ENCODE measurements at places on chromosomes 3 and 15. TPM values are rescaled to one million over a fixed set of nuclear protein-coding genes. Genes with fewer than 3 reads are reported as not detected.

- no peak for DNase-seq
Observed at GRCh38 chr3:142863930-142864920, 24.7 kb downstream of the PCOLCE2 start.

DNA sequence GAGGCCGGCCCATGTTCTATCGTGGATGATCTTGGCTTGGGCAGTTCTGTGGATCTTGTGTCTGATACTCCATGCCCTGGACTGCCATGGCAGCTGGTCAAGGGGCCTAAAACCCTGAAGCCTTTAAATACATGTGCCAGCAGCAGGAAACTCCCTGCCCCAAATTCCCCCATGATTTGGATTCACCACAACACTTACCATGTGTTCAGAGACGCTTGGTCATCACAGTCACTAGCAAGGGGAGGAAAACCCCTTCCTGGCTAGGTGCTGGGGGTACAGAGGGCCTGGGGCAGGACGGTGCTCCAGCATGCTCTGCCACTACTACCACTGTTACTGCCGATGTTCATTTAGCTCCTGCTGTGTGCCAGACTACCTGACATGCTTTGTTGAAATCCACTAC is 94.4 kb downstream of the DNAJB8 start:
- no peak for DNase-seq

DNA sequence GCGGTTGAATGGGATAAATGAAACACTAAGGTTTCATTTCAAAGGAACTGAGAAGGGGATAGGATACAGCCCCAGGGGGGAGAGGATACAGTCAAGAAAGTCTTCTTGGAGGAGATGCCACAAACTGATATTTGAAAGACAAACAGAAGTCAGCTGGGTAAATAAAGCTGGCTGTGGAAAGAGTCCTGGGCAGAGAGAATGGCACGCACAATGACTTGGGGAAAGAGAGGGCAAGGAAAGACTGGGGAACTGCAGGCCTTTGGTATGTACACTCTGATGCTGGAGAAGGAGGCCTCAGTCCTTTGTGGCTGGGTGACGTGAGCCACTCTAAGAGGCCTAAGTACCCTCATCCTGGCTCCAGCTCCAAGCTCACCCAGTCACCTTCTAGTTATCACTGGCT is 45.2 kb upstream of the LMCD1 start:
- no peak for DNase-seq

DNA sequence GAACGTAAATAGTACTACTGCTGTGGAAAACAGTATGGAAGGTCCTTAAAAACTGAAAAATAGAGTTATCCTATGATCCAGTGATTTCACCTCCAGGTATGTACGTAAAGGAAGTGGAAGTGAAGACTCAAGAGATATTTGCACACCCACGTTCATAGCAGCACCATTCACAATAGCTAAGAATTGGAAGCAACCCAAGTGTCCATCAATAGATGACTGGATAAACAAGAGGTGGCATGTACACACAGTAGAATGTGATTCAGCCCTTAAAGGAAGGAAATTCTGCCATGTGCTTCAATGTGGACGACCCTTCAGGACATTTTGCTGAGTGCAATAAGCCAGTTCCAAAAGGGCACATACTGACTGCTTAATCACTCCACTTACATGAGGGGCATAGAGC is 188.3 kb downstream of the APBA2 start:
- DNase-seq = no peak

DNA sequence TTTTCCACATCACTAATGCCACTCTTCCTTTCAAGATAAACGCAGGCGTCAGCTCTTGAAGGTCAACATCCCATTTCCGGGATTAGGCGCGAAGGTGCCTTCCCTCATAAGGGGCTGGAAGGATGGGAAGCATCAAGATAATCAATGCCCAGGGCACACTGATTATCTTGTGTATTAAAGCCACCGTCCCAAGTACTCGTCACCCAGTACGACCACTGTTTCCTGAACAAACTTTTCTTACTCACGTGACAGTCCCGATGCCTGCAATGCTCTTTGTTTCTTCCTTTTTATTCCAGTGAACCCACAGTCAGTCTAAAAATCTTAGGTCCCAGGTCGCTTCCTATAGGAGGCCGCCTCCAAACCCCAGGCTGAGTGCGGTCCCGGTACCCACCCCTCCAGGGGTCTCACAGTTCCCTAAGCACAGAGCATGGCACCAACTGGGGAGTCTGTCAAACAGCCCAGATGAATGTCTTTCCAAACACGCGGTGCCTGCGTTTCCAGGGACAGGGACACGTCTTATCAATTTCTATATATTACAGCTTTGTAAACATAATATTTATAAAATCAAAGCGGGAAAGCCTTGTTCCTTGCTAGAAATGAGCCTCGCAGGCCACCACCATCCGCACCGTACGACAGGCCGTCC is 589 bp downstream of the ANAPC13 start:
- no peak for DNase-seq

GRCh38 chr15:76401285-76401684 is 64.7 kb downstream of the ISL2 start:
- no peak for DNase-seq

GRCh38 chr3:15726043-15726442 is 71.7 kb downstream of the ANKRD28 start:
- DNase-seq = no peak

DNA sequence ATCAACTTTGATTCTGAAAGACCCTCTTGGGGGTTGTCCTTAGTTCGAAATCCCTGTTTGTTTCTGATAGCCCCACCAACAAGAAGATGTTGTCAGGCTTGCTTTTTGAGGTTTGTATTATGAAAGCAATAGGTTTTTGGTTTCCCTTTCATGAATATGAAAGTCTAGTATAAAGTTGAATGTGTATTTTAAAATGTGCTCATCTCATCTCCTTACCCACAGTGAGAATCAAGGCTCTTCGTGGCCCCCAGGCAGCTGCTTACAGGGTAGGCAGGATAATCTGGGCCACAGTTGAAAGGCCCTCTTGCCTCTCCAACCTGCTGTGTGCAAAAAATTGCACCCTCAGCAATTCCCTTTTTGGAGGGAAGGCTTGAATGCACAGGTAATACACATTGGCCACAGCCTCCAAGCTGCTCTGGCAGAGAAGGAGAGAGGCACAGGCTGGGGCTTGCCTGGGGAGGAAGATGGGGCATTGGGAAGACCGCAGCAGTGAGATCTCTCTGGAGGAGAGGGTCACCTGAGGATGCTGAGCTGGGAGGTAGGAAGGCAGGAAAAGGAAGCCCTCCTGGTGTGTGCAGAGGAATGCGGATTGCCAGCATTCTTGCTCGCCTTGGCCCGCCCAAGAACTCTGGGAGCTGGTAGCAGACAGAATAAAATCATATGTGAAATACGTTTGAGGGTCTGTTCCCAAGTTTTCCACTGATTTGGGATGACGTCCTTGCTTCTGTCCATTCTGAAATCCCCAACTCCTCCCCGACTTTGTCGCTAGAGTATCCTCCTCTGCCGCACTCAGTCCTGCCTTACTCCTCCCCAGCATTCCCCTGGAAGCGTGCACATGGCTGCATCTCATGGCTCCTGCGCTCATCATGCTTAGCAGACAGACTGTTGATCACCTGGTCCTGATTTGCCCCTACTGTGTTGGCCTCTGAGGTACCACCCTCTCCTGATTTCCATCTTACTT is 196.4 kb downstream of the RPLP1 start:
- no peak for DNase-seq

DNA sequence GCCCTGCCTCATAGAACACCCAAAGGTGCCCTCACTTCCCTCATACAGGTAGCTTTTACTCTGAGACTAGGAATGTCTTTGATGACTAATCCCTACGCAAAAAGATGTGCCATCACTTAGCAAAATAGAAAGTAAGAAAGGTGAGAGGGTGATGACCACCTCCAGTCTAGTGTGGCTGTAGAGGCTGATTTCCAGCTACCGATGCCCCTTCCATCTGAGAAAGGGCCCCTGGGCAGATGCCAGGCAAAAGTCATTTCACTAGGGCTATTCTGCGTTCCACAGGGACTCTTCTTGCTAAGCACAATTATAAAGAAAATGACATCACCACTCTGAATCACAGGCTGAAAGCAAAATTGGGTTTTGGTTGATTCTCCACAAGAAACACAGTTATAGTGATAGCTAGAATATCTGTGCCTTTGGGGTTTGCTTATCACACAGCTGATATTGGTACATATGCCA is 77.4 kb downstream of the RBPMS2 start:
- no peak for DNase-seq

DNA sequence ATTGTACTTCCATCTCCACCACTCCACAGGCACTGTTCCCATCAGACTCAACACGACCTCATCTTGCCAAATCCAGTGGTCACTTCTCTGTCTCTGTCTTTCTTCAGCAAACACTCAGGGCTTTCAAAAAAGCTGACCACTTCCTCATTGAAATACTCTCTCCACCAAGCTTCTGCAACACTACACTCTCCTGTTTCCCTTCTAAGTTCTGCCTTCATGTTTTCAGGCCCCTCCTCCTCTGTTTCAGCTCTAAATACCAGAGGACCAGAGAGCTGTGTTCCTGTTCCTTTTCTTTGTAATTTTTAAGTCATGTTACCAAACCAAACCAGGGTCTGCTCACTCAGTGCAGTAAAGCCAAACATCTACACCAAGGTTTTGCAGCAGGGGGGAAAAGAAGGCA is 33.8 kb upstream of the ACP3 start:
- no peak for DNase-seq

DNA sequence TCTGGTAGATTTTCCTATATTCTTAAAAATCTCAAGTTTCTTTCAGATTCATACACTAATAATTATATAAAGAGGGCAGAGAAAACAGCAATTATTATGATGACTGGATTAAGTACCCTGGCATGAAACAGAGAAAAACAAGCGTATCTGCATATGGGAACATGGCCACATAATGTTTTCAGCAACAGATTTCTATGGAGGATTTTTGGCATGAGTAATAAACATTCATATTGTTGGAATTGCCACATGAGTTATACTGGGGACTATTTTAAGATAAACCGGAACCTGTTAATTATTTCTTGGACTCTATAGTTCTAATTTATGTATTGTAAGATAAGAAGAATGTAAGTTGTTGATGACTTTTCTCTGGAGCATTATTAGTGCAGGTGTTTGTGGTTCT is 112.7 kb downstream of the OXSM start:
- DNase-seq = no peak

Gene SCG3
- total RNA-seq = 25.4 TPM

Gene FBXL22
- total RNA-seq = 1.2 TPM

All from spinal cord (tissue), 10 donors.